ENCODE measurements at places on chromosomes 1 and 21.

GRCh38 chr1:47755101-47755990 is 241.8 kb downstream of the TRABD2B start:
- no peak overlapping the region for H3K4me3 ChIP-seq
- no peaks in the 10 kb centered on the region for H3K36me3 ChIP-seq
- H3K27ac ChIP-seq = no peak overlapping the region
- no peaks in the 10 kb centered on the region for H3K4me1 ChIP-seq
- peaks cover 6% of the 10 kb centered on the region for H3K27me3 ChIP-seq
- DNase-seq = peak; percentile 68

DNA sequence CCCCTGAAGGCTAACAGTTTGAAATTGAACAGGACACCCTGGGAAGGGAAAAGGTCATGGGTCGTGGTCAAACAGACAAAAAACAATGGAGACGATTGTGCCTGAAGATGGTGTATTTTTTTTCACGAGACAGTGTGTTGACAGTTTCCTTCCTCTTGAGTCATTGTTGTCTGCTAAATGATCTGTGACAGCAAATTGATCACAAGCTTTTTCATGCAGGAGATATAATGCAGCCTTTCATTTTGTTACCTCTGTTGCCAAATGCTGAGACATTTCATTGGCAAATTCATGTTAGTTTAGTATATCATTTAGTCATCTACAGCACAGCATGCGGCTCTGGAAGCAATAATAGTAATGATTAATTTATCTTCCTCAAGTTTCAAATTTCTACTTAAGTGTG is 27.7 kb downstream of the UBE2U start:
- no peaks in the 10 kb centered on the region for H3K36me3 ChIP-seq
- H3K4me3 ChIP-seq = no peak overlapping the region
- H3K27me3 ChIP-seq = peaks cover 33% of the 10 kb centered on the region
- no peak for DNase-seq
- H3K4me1 ChIP-seq = no peaks in the 10 kb centered on the region

- H3K4me1 ChIP-seq = no peaks in the 10 kb centered on the region
- no peak overlapping the region for H3K27ac ChIP-seq
- H3K27me3 ChIP-seq = peaks cover 13% of the 10 kb centered on the region
These were observed 22.4 kb downstream of the VTCN1 start for GRCh38 chr1:117188170-117188815.

DNA sequence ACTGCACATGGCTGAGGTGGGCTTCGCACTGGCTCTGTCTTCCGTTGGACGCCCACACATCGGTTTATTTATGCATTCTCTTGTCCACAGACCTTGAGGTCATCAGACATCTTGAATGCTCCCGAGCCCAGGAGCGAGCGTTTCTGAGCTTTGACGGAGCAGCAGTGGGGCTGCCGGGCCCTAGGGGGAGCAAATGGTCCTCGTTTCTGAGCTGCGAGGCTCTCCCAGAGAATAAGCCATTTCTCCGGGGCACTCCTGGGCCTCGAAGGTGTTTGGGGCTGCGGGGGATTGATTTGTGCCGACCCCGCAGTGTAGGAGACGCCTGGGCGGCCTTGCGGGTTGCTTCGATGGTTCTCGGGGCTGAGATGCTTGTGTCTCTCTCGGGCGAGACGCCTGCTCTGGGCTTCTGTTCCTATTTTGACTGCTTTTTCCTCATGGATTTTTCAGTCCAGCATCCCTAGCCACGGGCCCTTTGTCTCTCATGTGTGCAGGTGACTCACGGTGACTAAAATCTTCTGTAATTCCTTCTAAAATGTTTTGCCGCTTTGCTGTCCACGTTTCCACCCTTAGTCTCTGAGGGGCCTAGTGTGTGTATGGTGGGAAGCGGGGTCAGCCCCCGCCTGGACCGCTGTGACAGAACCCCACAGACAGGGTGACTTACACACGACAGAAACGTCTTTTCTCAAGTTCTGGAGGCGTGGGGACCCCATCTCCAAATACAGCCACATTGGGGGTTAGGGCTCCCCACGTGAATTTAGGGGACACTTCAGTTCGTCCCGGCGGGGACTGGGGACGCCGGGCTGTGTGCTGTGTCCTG is 62.1 kb downstream of the FAAP20 start:
- H3K4me3 ChIP-seq = peak overlapping the region; percentile 73
- no peaks in the 10 kb centered on the region for H3K27me3 ChIP-seq
- H3K4me1 ChIP-seq = peaks cover 15% of the 10 kb centered on the region
- H3K36me3 ChIP-seq = no peaks in the 10 kb centered on the region
- H3K27ac ChIP-seq = peak overlapping the region; percentile 75

DNA sequence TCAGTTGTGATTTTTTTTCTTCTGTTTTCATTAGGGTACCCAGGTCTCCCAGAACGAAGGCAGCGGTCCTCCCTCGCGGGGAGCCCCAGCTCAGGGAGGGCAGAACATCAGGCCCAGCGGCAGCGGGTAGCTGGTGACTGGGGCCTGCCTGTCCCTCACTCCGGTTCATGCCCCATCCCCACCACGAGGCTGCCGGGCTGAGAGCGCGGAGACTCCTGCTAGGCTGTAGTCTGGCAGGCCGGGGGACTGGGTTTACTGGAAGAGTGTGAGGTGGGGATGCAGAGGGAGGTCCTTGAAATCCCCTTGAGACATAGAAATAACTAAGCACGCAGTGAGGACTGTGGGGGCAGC is 10.5 kb downstream of the BRINP2 start:
- H3K36me3 ChIP-seq = no peaks in the 10 kb centered on the region
- DNase-seq = no peak
- peaks cover 14% of the 10 kb centered on the region for H3K27me3 ChIP-seq
- H3K4me1 ChIP-seq = peaks cover 5% of the 10 kb centered on the region
- no peak overlapping the region for H3K4me3 ChIP-seq

DNA sequence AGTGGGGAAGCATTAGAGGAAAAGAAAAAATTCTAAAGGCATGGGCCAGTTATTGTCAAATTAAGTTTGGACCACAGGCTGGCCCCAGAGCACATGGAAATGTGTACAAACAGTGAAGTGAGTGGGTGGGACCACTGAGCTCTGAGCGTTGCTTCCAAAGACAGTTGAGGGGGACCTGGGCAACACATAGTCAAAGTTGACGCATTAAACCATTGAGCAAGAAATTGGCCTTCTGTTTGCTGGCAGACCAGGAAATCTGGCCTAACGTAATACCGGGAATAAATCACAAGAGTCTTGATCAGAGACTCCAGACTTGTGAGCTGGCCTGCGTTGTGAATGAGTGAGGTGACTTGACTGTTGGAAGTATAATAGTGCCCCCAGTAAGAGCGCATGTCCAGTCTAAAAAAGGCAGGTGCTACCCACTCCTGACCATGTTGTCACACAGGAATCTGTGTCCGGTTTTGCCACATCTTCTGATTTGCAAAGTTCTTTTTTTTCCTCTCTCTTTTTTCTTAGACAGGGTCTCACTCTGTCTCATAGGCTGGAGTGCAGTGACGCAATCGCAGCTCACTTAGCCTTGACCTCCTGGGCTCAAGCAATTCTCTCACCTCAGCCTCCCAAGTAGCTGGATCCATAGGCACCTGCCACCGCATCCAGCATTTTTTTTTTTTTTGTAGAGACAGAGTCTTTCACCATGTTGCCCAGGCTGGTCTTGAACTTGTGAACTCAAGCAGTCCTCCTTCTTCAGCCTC is 10.7 kb downstream of the EPHB2 start:
- no peaks in the 10 kb centered on the region for H3K4me1 ChIP-seq
- H3K4me3 ChIP-seq = no peak overlapping the region

DNA sequence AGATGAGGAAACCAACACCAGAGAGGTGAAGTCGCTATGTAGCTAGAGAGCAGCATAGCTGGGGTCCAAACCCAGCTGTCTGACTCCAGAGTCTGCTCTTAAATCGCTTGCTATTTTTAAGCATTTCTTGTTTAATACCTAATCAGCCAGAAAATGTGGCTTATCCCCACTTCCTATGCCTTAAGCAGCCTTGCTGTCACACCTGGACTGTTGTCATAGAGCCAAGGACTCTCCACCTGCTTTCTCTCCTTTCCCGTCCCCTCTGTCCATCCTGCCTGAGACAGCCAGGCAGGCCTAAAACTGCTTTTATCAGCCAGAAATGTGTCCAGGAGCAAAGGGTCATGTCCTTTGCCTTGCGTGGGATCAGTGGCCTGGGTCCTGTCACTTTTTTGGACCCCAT is 28.3 kb upstream of the EPHA8 start:
- no peak overlapping the region for H3K4me3 ChIP-seq
- H3K27me3 ChIP-seq = no peaks in the 10 kb centered on the region
- H3K36me3 ChIP-seq = no peaks in the 10 kb centered on the region
- no peak for DNase-seq
- no peak overlapping the region for H3K27ac ChIP-seq

DNA sequence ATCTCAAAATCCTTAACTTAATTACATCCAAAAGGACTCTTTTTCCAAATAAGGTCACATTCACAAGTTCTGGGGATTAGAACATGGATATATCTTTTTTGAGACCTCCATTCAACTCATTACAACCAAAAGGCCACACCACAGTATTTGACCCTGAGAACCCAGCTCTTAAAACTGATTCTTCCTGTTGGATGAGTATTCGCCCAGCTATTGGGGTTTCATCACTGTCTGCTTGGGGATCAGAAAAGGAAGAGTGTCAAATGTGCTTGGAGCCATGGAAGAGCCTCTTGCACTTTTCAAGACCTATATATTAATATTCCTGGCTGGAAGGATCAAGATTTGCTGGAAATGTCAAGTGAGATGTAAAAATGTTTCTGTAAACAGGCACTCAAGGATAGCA is 5.4 kb upstream of the TINAGL1 start:
- H3K4me1 ChIP-seq = no peaks in the 10 kb centered on the region
- H3K27ac ChIP-seq = no peak overlapping the region
- H3K27me3 ChIP-seq = peaks cover 27% of the 10 kb centered on the region
- no peaks in the 10 kb centered on the region for H3K36me3 ChIP-seq
- H3K4me3 ChIP-seq = no peak overlapping the region

DNA sequence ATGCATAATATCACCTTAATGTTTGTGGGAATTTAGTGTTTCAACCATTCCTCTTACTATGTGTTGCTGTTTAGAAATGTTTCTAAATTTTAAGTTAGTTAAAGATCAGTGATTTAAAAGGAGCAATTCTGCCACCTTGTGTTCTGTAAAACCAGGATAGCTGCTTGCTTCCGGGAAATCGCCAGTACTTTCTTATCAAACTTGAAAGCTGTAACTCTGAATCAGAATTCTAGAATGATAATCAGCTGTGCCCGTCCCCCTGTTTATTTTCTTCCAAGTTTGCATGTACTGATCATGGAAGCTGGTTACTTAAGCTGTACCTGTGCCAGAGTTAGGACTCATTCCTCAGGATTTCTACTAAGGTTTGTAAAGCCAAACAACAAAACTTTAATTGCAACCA is 656.4 kb downstream of the LTN1 start:
- no peaks in the 10 kb centered on the region for H3K36me3 ChIP-seq
- no peaks in the 10 kb centered on the region for H3K4me1 ChIP-seq
- H3K4me3 ChIP-seq = no peak overlapping the region
- no peak for DNase-seq
- no peak overlapping the region for H3K27ac ChIP-seq

- H3K36me3 ChIP-seq = peaks cover 1% of the 10 kb centered on the region
- H3K4me3 ChIP-seq = no peak overlapping the region
- peaks cover 17% of the 10 kb centered on the region for H3K4me1 ChIP-seq
- peak; percentile 53 for DNase-seq
- H3K27ac ChIP-seq = no peak overlapping the region
These were observed 112.1 kb downstream of the HLCS start for GRCh38 chr21:36854391-36854790.

- no peaks in the 10 kb centered on the region for H3K27me3 ChIP-seq
- H3K36me3 ChIP-seq = peaks cover 20% of the 10 kb centered on the region
- H3K4me1 ChIP-seq = no peaks in the 10 kb centered on the region
- no peak for DNase-seq
- no peak overlapping the region for H3K27ac ChIP-seq
These were observed 113.0 kb downstream of the SMYD3 start for GRCh38 chr1:246394121-246394520.

DNA sequence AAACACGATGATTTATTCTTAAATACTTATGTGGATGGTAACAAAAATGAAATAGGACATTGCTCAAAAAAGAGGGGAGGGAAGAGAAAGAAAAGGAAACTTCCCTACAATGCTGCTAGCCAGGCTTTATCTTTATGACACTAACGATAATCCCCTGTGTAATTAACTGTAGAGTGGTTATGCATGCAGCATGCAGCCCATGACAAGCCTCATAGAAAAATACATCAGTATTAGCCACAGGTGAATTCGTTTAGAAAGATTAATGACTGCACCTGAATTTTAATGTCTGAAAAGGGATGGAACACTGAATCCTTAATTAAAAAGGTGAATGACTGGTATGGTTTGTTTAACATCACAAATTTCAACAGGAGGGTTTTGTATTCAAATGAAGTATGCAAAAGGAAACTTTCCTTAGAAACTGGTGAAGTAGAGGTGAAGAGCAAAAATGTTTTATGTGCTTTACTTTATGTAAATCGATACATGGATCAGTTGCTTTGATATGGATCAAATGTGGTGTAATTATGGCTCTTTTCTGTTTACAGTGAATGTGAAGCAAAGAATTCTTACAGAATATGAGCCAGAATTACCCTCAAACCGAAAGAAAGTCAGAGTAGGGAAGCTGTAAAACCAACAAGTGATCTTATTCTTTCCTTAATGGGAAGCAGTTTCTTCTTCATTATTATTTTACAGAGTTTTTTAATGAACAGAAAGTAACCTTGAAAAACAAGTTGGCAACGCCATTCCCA is 569.6 kb upstream of the ADGRL2 start:
- H3K27ac ChIP-seq = no peak overlapping the region
- DNase-seq = no peak
- no peaks in the 10 kb centered on the region for H3K36me3 ChIP-seq
- H3K4me3 ChIP-seq = no peak overlapping the region
- H3K4me1 ChIP-seq = no peaks in the 10 kb centered on the region

- peaks cover 27% of the 10 kb centered on the region for H3K36me3 ChIP-seq
- no peak overlapping the region for H3K4me3 ChIP-seq
- H3K27ac ChIP-seq = no peak overlapping the region
- H3K4me1 ChIP-seq = no peaks in the 10 kb centered on the region
These were observed 55.6 kb downstream of the FBXO42 start for GRCh38 chr1:16296643-16297042.

GRCh38 chr1:101115112-101115511 is 89.5 kb upstream of the DPH5 start:
- H3K4me1 ChIP-seq = peaks cover 32% of the 10 kb centered on the region
- H3K27ac ChIP-seq = no peak overlapping the region
- DNase-seq = no peak
- peaks cover 46% of the 10 kb centered on the region for H3K36me3 ChIP-seq

- DNase-seq = no peak
- H3K27ac ChIP-seq = no peak overlapping the region
- no peak overlapping the region for H3K4me3 ChIP-seq
- peaks cover 6% of the 10 kb centered on the region for H3K4me1 ChIP-seq
These were observed 12.4 kb downstream of the SLC1A7 start for GRCh38 chr1:53129891-53130597.

GRCh38 chr1:53259932-53260331 is 21.6 kb upstream of the MAGOH start:
- no peak for DNase-seq
- no peak overlapping the region for H3K27ac ChIP-seq
- H3K4me3 ChIP-seq = no peak overlapping the region
- H3K4me1 ChIP-seq = no peaks in the 10 kb centered on the region
- H3K27me3 ChIP-seq = no peaks in the 10 kb centered on the region

GRCh38 chr1:37954316-37954971 is 7.6 kb upstream of the INPP5B start:
- peaks cover 6% of the 10 kb centered on the region for H3K4me1 ChIP-seq
- no peak overlapping the region for H3K4me3 ChIP-seq
- H3K27me3 ChIP-seq = no peaks in the 10 kb centered on the region
- DNase-seq = no peak

GRCh38 chr1:87176087-87176486 is 152.6 kb upstream of the LMO4 start:
- no peaks in the 10 kb centered on the region for H3K36me3 ChIP-seq
- peaks cover 28% of the 10 kb centered on the region for H3K27me3 ChIP-seq
- DNase-seq = no peak
- no peaks in the 10 kb centered on the region for H3K4me1 ChIP-seq
- no peak overlapping the region for H3K27ac ChIP-seq

All from activated CD8-positive, alpha-beta memory T cell treated with anti-CD3 and anti-CD28 coated beads, Interleukin-2, amount 10 ng/mL, durations not matched to agents 7 days and 5 days (primary cell).